ENCODE measurements at places on chromosomes 5 and 9. TPM values are rescaled to one million over a fixed set of nuclear protein-coding genes. Genes with fewer than 3 reads are reported as not detected.

The EDIL3 gene
- total RNA-seq, result 0.44 TPM

The GALNT12 gene
- total RNA-seq, result 15.6 TPM

The FAM200C gene
- total RNA-seq, result 2.3 TPM

The SUSD1 gene
- 29.2 TPM for total RNA-seq

The CDH6 gene
- total RNA-seq, result 0.05 TPM

The DMRT3 gene
- not detected for total RNA-seq

The TOR2A gene
- total RNA-seq, result 19.6 TPM

The SLC45A2 gene
- not detected for total RNA-seq

The GABRA1 gene
- total RNA-seq, result not detected

The IL4 gene
- total RNA-seq, result not detected

The LRRC19 gene
- total RNA-seq, result not detected

The IFNA21 gene
- total RNA-seq, result not detected

The MTRR gene
- 26.2 TPM for total RNA-seq

The IFNA4 gene
- total RNA-seq, result not detected

The STPG3 gene
- total RNA-seq, result not detected

The SH2D3C gene
- 70.7 TPM for total RNA-seq

The GAS1 gene
- under 0.01 TPM for total RNA-seq

All from mammary microvascular endothelial cell (primary cell).